ENCODE measurements at places on chromosomes 11 and 22. TPM values are rescaled to one million over a fixed set of nuclear protein-coding genes. Genes with fewer than 3 reads are reported as not detected.

Gene MYEOV
- 59.0 TPM for total RNA-seq

DNA sequence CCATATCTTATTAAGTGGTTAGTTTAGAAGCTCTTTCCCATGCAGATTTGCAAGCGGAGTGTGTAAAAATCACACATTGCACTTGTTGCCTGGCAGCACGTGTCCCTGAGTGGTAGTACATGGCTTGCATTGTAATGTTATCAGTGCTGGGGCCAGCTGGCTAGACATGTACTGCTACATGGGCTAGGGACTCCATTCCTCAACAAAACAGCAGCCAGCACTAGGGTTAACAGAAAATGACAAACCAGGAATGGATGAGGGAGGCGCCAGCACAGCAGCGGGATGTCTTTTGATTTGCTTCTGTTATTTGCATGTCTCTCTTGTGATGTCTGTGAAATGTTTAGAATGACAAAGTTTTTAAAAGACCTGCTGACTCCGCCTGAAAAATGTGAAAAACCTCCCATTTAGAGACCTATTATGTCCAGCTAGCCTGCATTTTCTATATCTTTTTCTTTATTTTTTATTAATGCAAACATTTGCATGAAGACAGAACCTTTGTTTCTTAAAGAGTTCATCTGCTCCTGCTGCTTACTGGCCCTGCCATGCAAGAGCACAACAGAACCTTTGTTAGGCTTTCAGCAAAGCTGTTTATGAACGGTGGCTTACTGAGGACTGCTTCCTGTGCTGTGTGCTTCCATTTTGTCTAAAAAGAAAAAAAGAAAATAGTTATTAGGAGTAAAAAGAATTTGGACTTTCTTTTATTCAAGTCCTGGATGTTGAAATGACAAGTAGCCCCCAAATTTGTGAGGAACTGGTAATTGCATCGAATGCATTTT, 40.7 kb downstream of the CSTPP1 start:
- DNase-seq: no peak

- DNase-seq: peak; percentile 23
Measured at GRCh38 chr11:35539781-35540281, 14.4 kb upstream of the PAMR1 start.

GRCh38 chr22:45942344-45942743, 34.6 kb downstream of the WNT7B start:
- no peak for DNase-seq

GRCh38 chr11:73003088-73003487, 139.0 kb downstream of the FCHSD2 start:
- no peak for DNase-seq
